SW480 (cell line): ENCODE measurements at places on chromosomes 7 and 10.

DNA sequence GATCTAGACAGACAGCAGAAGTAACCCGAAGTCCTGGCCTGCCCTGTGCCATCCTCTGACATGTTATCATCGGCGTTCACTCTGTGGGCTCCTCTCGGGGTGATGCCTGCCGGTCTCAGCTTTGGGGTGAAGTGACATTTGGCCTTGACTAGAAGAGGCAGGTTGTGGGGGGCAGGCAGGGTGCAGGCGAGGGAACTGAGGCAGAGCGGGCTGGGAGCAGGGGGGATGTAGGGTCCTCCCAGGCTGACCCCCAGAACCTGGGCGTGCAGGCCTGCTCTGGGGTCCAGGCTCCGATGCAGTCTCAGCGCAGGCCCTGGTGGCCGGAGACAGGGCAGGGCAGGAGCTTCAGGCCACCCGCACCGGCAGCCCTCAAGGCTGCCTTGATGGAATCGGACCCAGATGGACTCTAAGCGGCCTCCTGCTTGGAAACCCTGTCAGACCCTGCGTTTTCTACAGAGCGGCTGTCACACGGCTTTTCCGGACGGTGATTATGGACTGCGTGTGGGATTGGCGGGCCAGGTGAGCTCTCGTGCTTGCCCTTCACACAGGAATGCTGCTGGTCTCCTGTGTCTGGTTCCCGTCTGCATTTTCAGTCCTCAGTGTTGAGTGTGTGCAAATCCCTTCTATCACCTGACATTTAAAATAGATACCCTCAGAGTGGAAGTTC, 842 bp upstream of the JAKMIP3 start:
- DNase-seq, result peak; percentile 66

DNA sequence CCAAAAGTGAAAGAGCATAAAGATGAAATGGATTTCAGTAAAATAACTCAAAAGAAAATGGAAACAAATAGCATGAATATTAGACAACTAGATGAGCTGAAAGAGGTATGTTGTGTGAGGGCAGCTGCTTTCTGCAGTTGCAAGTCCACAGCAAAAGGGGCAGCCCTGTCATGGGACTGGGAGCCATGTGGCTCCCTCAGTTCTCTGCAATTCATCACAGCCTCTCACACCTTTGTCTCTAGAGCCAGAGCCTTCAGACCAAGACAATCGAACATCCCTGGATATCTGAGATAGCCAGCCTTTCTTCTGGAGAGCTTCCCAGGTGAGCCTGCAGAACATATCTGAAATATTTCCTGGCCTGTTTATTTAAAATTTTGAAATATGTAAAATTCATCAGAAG, 538.7 kb downstream of the REEP3 start:
- no peak for DNase-seq

DNA sequence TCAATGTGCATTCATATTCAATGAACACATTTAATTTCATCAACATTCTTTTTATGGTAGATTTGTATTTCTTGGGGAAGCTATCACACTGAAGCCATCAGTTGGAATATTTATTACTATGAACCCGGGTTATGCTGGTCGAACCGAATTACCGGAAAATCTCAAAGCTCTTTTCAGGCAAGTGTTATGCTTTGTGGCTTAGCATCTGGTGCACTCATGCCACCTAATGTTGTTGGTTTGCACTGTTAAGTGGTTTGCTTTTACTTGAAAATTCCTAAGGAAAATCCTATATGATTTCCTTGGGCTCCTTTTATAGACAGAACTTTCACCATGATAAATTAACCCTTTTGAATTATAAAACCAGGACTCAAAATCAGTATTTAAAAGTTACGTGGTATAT, 147.9 kb downstream of the DNAH11 start:
- no peak for DNase-seq

- no peak for DNase-seq
Measured at GRCh38 chr7:73812996-73813395, 17.8 kb upstream of the CLDN4 start.

DNA sequence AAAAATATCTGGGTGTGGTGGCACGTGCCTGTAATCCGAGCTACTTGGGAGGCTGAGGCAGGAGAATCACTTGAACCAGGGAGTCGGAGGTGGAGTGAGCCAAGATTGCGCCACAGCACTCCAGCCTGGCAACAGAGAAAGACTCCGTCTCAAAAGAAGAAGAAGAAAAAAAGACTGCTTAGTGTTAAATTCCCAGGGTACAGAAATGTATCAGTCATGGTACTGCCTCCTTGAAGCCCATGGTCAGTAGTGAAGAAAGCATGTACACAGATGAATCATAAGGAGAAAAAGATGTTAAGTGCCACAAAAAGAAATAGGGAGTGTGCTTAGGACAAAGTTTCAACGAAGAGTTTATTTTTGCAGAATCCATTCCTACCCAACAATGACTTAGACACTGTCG, 62.5 kb upstream of the KMT2E start:
- DNase-seq, result no peak

- DNase-seq, result no peak
Measured at GRCh38 chr7:138975343-138976104, 5.7 kb downstream of the KIAA1549 start.

DNA sequence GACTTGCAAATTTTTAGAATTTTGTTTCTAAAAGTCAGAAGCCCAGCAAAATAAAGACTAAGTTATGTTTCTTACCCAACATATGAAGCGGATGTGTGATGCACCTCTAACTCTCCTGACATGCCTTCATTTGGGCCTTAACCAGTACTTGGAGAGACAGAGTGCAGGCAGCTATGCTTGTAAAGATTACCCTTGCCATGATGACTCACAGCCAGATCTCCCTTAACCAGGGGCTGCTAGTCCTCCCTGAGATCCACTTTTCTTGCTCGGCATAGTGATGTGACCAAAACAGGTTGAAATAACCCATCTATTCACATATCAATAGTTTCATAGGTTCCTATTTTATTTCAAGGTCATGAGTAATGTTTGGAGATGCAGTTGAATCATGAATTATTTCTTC, 43.6 kb downstream of the PPP1R3A start:
- DNase-seq, result no peak

GRCh38 chr10:73247509-73248258, 629 bp upstream of the DNAJC9 start:
- no peak for DNase-seq

GRCh38 chr10:26436848-26437247, 1.3 kb upstream of the APBB1IP start:
- no peak for DNase-seq

- DNase-seq, result no peak
Measured at GRCh38 chr7:45013465-45013967, 13.5 kb downstream of the CCM2 start.

- DNase-seq, result no peak
Measured at GRCh38 chr7:36545291-36545690, 155.6 kb downstream of the ANLN start.

DNA sequence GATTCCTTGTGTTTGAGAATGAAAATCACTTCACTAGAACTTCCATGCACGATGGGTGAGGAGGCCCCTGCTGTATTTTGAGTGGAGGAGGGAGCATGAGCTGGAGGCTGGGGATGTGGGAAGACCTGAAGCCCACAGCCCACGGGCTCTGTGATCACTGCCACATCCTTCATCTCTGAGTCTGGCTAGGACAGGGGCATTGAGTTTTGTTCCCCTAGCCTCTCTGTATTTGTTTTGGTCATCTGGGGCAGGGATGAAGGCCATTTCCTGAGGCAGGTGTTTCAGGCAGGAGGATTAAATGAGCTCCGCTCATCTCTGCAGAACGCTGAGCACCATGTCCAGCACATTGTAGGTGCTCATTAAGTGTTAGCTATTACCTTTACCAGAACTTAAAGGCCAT, 293.6 kb downstream of the GLRX3 start:
- no peak for DNase-seq

DNA sequence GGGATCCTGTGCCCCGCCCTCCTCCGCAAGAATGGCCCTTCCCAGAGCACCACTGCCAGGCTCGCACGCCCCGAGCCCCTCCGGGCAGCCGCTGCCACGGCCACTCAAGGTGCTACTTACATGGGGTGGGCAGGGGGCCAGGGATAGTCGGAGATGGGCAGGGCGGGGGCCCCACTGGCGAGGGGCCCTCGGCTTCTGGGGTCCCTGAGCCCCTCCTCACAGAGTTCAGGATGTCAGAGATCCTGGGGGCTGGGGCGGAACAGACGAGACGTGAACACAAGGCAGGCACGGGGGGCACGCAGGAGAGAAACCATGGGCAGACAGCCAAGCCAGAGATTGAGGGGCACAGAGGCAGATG, 25.6 kb downstream of the YKT6 start:
- DNase-seq, result no peak

- no peak for DNase-seq
Measured at GRCh38 chr10:13589316-13589715, 2.6 kb downstream of the PRPF18 start.

- no peak for DNase-seq
Measured at GRCh38 chr10:48526011-48526821, 78.7 kb downstream of the ARHGAP22 start.

GRCh38 chr7:1512781-1513656, 8.8 kb upstream of the INTS1 start:
- DNase-seq, result peak; percentile 21

DNA sequence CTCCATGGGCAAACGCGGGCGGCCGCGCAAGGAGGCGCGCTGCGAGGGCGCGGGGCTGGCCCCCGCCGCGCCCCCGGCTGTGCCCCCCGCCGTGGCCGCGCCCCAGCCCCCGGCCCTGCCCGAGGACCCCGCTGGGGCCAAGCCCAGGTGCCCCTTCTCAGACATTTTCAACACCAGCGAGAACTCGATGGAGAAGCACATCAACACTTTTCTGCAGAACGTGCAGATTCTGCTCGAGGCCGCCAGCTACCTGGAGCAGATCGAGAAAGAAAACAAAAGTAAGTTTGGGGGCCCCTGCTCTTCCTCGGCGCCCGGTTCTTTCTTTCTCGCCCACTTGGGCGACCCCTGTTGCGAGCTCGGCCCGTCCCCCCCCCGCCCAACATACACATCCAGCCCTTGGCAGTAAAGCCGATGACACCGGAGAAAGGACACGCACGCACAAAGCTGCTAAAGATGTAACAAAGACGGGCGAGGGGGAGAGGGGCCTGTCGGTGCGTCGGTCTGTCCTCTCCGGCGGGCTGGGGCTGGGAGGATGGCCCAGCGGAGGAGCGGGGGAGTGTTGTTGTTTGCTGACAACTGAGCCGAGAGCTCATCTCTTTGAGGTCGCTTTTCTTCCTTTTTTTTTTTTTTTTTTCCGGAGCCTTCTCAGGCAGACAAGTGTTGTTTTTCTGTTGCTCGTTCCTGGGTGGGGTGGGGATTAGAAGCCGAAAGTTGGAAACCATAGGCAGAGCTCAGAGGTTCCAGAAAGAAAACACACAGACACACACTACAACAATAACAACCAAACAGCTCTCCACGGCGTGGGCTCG, 604 bp downstream of the MXI1 start:
- peak; percentile 58 for DNase-seq

GRCh38 chr10:116403740-116404250, 23.9 kb upstream of the PNLIPRP3 start:
- DNase-seq, result no peak

DNA sequence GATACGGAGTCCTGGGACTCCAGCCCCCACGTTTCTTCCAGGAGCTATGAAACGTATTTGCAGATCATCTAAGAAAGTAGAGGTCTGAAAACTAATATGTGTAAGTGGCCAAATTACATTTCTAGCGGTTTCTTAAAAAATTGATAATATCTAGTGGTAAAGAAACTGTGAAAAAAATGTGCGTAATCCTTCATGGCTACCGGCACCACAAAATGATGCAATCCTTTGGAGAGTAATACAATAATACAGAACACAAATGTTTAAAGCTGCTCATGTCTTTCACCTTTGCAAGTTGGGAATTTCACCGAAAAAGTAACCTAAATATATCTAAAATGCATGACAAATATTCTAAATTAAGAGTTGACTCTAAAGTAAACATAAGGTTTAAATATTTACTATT, 742.1 kb downstream of the GRID1 start:
- DNase-seq, result no peak
